ENCODE measurements at places on chromosomes 1 and 21.

DNA sequence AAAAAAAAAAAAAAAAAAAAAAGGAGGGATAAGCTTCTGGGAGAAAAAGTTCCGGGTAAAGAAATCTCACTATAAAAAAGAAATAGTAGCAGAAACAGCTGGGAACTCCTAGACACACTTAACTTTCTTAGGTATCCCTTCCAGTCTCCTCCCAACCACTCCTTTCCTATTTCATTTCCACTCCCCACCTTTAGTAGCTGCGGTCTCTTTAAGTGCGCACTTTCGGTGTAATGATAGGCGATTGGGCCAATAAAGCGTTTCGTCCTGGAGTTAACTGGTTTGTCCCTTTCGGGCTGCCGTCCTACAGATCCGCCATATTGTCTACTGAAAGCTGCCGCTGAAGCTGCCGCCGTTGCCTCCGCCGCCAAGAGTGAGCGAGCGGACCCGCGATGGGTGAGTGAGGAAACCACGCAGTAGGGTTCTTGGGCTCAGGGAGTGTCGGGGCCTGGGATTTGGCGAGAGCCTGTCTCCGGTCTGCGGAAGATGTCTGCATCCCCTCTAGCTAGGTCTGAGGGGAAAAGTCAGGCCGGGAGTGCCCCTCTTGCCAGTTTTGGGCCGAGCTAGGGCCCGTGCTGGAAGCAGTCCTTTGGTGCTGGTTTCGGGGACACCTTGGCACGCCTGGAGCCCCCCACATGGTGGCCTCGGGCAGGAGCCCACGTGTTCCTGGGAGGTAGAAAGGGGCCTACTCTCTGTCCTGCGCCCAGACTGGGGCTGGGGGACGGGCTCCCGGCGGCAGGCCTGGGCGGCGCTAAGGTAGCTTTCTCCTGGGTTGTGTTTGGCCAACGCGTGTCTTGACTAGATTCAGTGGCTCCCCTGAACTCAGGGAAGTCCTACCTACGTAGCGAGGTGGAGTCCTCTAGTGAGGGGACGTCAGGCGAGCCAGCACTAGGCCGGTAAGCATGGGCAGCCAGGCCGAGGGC is at the start of gene KPNA6:
Gene KPNA6 (plus strand): TSS at position 315 of the 920 bp plus-strand sequence. CDS start 75 bp downstream, at position 390.
- DNase-seq, result peak; percentile 95

DNA sequence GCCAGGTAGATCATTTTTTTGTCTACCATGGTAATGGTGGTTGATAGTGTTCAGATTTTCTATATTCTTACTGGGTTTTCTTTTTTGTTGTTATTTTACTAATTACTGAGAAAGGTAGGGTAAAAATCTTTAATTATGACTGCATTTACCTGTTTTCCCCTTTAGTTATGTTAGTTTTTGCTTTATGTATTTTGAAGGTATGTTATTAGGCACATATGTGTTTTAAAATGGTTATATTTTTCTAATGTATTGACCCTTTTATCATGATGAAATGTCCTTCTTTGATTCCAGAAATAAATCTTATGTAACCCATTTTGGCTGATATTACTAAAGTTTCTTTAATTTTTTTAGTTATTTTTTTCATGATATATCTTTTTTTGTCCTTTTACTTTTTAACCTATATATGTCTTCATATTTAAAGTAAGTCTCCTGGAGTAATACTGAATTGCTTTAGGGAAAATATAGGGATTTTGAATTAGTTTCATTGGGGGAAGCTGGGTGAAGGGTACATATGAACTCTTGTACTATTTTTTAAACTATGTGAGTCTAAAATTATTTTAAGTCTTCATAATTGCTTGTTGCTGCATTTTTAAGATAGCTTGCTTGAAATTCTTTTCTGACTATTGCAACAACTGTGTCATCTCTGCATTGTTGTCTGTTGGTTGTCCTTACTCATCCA is 22.4 kb downstream of the SLC35A3 start:
- no peak for DNase-seq

DNA sequence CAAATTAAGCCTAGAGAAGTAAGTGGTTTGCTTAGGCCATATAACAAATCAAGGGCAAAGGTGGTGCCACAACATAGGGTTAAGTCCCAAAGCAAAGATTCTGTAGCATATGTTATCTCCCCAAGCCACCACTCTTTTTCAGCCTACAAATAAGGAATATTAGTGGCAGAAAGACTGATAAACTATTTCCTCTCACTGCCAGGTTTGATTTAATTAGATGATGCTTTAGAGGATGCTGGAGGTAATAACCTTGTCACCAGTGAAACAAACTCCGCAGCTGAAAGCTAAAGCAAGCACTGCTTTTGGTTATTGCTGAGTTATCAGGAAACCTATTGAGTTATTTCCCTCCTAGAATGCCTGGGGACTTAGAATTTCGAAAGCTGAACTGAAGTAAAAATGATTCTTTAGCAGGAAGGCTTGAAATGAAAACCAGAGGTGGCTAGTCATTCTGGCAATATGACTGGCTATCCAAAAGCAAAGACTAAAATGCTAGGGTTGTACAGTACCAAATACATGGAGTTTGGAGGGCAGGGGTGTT is 145.2 kb downstream of the SYT2 start:
- DNase-seq, result peak; percentile 49

DNA sequence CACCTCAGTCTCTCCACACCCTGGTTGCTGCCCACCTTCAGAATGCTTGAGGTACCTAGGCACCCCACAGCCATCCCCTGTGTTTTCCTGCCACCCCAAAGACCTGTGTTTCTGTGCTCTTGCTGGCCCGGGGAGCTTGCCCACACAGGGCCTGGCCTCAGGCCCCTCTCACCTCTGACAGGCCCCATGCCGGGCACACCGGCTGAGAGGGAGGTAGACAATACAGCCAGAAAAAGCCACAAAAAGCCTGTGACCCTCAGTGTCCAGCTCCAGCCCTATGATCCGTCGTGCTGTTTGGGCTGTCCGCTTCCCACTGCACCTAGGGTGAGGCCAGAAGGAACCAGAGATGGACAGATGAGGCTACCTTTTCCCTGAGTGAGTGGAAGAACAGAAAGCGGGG is 11.4 kb downstream of the SEMA6C start:
- DNase-seq, result no peak

- DNase-seq, result peak; percentile 77
These were observed 25.5 kb downstream of the CDC14A start for GRCh38 chr1:100377590-100378361.

DNA sequence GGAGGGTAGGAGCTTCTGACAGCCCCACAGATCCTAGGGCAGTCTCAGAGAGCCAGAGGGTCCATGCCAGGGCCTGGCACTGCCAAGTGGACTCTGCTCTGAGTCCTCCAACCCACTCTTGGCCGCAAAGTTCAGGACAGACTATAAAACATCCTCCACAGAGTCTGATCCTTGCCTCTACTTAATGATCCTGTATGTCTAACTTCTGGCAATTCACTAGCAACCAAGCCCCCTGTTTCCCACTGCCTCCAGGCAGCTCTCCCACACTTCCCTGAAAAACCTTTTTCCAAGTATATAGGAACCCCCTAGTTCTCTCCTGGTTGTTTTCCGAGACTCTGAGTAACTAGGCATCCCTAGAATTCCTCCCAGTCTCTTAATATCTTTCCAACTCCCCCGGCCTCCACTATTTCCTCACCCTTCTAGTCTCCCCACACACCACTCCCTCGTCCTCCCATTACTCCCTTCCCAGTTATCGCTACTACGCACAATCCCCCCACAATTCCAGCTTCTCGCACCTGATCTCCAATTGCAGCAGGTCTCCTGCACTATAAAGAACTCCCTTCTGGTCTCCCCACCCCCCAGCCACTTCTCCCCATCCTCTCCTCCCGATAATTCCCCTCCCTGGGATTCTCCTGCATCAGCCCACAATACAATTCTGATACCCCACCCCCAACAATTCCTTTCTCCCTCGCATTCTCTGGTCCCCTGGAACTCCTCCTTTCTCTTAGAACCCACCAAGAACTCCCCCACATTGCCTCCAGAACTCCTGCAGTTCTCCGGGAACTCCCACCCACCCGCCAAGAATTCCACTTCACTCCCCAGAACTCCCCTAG is 574 bp downstream of the IGSF9 start:
- DNase-seq, result no peak

- no peak for DNase-seq
These were observed 19.2 kb upstream of the TBX15 start for GRCh38 chr1:119007339-119007669.

- peak; percentile 92 for DNase-seq
These were observed 36.7 kb upstream of the THEM4 start for GRCh38 chr1:151945725-151946722.

GRCh38 chr1:30684881-30685795 is 38.2 kb downstream of the MATN1 start:
- no peak for DNase-seq

DNA sequence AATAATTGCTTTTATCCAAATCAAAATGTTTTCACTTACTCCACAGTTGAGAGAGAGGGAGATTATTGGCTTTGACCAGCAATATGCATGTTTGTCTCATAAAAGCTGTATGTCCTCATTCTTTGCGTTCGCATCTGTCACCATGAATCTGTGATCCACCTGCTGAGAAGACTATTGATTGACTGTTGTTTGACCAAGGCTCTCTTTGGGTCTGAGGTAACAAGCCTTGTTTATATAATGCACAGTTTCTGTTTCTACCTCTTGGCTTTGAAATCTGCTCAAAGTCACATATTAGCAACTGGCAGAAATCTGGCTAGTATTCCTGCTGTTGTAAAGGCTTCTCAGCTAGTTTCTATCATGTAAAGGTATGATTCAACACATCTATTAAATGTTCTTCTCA is 157.0 kb downstream of the LYPLAL1 start:
- DNase-seq, result no peak

- DNase-seq, result no peak
These were observed 4.7 kb downstream of the ADIPOR1 start for GRCh38 chr1:202953392-202953791.

- no peak for DNase-seq
These were observed 54.2 kb downstream of the DMAP1 start for GRCh38 chr1:44267438-44267837.

DNA sequence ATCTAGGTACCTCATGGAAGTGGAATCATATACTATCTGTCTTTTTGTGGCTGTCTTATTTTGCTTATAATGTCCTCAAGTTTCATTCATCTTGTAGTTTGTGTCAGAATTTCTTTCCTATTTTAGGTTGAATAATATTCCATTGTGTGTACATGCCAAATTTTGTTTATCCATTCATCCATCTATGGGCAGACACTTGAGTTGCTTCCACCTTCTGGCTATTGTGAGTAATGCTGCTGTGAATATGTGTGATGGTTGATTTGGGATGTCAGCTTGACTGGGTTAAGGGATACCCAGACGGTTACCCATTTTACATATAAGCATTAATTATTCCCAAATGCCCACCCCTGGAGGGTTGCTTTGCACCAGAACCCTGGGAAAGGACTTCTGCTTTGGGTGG is 477.5 kb downstream of the PTPRU start:
- no peak for DNase-seq

DNA sequence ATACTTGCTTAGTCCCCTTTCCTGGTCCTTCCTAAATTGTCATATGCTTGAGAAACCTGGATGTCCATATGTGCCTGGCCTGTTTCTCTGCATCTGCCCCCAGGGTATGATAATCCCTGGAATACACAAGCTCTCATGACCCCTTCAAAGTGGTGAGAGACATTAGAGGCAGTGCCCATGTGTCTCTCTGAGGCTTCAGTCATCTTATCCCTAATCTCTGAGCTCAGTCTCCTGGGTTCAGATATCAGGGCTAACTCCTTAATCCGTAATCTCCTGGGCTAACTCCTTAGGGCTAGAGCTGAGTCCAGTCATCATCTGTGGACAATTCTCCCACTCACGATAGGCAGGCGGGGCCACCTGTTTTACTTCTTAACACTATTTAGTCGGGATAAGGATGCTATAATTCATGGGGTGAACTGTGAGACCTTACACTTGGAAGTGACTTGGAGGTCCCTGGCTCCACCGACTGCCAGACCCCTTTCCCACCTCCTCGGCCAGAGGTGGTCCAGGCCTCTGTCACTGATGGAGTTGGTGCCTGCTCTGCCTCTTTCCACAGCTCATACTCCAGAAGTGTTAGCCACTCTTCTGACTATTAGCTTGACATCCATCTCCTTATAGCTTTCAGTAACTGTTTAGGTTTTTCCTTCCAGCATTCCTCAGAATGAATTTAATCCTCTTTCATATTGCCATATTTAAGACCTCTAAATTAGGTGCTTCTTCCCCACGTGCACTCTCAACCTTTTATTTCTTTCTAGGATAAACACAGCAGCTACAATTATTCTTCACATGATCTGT is 22.7 kb downstream of the CCN1 start:
- DNase-seq, result no peak

- no peak for DNase-seq
These were observed 1.2 kb downstream of the RXFP4 start for GRCh38 chr1:155942578-155943141.

- DNase-seq, result no peak
These were observed 10.8 kb downstream of the MATN1 start for GRCh38 chr1:30712583-30712982.

DNA sequence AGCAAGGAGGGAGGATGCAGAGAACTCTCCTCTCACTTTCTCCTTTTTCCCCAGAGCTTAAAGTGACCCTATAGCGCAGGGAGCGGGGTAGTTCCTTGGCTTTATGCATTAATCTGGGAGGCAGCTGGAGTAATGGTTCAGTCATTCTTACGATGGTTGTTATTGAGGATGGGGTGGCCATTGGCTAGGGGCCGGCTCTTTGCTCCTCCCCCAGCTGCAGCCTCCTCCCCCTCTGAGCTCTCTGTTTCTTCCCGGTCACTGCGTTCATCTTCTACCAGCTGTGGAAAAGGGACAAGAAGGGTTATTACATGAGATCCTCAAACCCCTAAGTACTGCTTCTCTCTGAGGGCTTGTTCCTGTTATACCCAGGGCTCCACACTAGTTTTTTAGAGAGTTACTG is 8.6 kb downstream of the CERS2 start:
- DNase-seq, result no peak

DNA sequence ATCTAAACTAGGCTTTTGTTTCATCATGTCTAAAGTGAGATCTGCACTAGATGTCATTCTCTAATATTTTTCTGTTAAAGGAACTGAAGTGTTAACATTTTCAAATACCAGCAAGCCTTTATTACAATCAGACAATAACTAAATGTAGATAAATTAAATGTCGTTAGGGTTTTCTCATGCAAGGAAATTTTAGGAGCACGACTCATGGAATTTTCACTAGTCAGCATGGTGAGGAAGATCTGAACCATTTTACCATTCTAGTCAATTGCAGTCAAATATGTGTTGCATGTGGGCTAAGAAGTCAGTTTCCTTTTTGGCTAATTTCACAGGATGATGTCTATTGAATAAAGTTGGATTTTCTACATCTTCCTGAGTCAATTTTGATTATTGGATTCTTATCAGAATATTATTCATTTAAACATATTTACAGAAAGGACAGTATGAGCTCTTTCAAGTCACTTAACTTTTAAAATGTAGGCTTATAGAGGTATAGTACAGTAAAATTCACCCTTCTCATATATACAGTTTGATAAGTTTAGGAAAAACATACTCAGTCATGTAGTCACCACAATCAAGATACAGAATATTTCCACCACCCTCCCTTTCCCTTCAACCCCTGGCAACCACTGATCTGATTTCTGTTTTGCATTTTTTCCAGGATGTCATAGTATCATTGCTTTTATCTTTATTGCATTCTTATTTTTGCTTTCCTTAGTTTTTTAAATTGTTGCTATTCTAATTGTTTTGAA is 9.2 kb downstream of the GCSAML start:
- no peak for DNase-seq

Measured in activated CD4-positive, alpha-beta T cell treated with anti-CD3 and anti-CD28 coated beads, Interleukin-2, Interleukin-6, amounts not matched to agents 100 ng/mL and 50 ng/mL, durations not matched to agents 16 hours and 8 hours (primary cell).